Activated CD4-positive, CD25-positive, alpha-beta regulatory T cell (primary cell): ENCODE measurements at places on chromosomes 16 and 17.

DNA sequence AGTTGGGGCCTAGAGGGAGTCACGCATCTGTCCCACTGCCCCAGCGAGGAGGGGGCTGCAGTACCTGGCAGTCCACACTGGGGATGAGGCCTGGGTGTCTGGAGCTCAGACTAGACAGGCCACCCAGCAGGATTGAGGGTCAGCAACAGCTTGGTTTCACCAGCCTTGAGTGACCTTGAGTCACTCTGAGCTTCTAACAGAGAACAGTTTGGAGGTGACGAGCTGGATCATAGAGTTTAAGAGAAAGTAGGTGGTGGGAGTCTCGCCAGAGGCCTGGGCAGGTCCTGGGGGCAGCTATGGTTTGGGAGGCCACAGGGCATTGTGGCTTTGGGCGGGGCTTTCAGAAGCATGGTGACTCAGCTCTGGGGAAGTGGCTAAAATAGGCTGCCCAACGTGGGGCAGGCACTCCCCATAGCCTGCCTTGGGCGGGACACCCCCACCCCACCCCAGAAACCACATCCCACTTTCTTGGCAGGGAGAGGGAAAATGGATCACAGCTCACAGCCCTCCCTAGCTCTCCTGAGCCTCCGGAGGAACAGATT lies 20.5 kb downstream of the CDC42EP4 start:
- no peak for DNase-seq

DNA sequence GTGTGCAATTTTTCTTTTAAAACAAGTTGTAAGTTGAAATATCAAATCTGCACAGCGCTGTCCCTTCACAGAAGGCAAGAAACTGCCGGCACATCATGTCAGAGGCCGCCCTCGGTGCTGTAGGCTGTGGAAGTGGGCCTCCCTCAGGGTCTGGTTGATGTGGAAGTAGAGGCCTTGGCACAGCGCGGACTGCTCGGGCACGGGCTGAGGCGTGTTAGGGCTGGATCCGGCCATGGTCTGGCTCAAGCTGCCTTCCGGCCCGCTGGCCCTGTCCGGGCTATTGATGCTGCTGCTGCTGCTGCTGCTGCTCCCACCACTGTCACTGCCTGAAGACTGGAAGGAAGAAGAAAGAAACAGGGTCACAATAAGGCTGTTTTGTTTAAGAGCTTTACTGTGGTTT lies 16.6 kb downstream of the COG1 start:
- no peak for DNase-seq

- no peak for DNase-seq
Measured at GRCh38 chr16:27441998-27442397, 40.0 kb downstream of the IL21R start.

GRCh38 chr16:13120557-13120956 lies 219.2 kb downstream of the SHISA9 start:
- no peak for DNase-seq

DNA sequence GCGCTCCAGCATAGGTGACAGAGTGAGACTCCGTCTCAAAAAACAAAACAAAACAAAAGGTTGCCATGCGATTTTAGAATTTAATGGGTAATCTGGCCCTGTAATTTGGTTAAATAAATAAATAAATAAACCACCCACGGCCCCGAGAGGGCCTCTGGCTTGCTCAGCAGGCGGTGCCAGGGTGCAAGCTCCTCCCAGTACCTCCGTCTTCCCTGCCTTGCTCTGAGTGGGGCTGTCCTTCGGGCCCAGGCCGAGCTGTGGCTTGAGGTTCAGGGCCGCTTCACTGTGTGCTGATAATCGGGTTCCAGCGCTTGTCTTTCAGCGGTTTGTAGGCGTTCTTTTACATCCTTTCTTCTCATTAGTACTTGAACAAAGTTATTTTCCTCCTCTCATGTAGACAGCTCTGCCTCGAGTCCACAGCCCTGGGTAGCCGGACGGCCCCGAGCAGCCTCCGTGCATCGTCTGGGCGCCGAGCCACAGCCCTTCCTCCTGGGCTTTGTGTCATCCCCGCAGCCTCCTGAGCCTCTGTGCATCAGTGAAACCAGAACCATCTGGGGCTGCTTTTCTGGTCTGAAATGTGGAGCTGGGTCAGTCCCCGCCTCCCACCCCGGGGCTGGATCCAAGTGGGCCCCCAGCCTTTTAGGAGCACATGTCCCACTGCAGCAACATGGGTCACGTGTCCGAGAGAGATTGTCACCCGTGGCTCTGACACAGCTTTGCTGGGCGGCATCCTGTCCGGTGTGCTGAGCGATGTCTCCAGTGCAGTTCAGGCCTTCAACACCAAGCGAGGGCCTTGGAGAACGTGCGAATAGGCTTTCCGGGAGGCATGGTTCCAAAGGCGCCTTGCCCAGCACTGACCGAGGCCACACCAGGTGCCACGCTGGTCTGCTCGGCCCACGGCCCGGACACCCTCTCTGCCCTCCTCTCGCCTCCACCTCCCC lies 157.4 kb upstream of the CHMP6 start:
- DNase-seq = no peak

- no peak for DNase-seq
Measured at GRCh38 chr17:77746896-77747554, 211.5 kb upstream of the TNRC6C start.

DNA sequence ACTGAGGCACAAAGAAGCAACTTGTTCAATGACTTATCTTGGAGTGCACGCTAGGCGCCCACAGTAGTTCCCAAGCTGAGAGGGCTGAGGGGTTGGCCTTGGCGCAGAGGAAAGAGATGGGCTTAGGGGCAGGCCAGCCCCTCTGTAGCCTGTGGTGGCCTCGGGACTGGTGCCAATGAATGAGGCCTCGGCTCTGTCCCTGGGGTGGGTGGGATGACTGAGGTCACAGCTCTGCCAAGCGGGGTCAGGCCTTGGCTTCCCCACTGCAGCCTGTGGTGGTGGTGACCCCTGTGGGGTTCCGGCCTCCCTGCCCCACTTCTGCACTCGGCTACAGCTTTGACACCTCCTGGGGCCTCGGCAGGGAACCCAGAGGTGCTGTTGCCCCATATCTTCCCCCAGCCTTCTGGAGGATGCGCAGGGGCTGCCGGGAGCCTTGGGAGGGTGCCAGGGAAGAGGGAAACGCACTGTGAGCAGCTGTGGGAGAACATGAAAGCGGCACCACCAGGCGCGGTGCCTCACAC lies 46.0 kb downstream of the BEAN1 start:
- no peak for DNase-seq

GRCh38 chr16:9612267-9612666 lies 520.8 kb downstream of the HAPSTR1 start:
- DNase-seq = no peak
